ENCODE measurements at places on chromosomes 2 and 18. TPM values are rescaled to one million over a fixed set of nuclear protein-coding genes. Genes with fewer than 3 reads are reported as not detected.
A peak's percentile ranks its signal among the peaks of the same experiment; 100 is the strongest.

CNDP1 gene
- not detected for total RNA-seq

- DNase-seq, result no peak
These were observed 90.2 kb downstream of the NCK2 start for GRCh38 chr2:105834931-105835330.

DNA sequence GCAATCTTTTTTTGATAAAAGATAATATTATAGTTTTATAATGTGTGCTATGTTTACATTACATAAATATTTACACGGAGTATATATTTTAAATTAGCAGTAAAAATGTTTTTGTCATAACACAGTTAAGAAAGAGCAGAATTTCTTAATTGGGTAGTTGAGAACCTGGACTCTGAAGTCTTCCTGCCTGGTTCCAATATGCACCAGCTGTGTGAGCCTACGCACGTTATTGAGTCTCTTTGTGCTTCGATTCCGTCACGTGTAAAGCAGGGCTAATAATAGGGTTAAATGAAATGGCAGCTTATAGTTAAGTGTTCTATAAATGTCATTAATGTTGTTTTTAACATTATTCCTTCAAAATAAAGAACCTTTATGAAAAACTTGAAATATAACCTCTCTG, 1.2 kb upstream of the CCDC88A start:
- DNase-seq, result no peak

- DNase-seq, result no peak
These were observed 243.4 kb downstream of the IKZF2 start for GRCh38 chr2:212908031-212908430.

DNA sequence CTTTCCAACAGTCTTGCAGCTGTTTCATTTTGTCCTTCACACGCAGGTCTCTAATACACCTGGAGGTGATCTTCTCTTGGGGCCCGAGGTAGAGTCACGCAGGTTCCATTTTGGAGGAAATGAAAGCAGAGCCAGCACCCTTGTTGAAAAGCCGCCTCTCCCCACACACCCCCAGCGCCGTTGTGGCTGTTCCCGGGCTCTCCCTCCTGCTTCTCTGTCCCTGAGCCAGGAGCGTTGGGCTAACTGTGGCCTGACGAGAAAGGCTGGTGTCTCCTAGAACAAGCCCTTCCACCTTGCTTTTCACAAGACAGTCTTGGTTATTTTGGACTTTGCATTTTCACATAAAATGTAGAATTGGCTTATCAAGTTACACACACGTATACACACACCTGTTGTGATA, 16.3 kb downstream of the SNED1 start:
- no peak for DNase-seq

PROKR1 gene
- total RNA-seq, result not detected

- DNase-seq, result no peak
These were observed 52.2 kb upstream of the TSPYL6 start for GRCh38 chr2:54308186-54308585.

GALNT14 gene
- total RNA-seq, result 6.3 TPM

IL36A gene
- total RNA-seq, result not detected

- DNase-seq, result no peak
These were observed 552.4 kb upstream of the CDH2 start for GRCh38 chr18:28729321-28729720.

CNGA3 gene
- not detected for total RNA-seq

LIMS3 gene
- 0.26 TPM for total RNA-seq

ADGRF3 gene
- not detected for total RNA-seq

C1QL2 gene
- not detected for total RNA-seq

DNA sequence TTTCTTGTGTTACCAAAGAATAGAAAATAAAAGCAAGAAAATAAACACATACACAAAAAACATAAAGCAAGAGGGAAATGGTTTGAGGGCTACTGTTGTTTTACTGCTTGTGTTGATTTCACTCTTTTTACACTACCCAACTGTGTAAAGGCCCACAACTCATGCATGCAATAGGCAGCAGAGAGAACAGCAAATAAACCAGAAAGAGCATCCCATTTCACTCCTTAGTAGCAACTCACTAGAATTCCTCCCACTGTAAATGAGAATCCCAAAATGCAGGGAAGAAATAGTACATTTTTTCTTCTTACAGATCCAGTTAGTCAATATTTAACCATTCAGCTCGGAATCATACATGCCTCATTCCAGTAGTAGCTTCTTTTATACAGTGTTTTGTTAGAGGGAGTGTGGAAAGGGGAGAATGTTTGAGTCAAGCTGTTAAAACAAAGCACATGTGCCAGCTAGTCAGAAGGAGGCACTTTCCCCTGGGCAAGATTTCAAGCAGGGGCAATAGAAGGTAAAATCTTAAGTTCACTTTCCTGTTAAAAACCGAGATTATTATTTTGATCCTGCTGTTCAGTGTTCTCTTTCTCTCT, 147.2 kb upstream of the FAM98A start:
- DNase-seq, result no peak

- DNase-seq, result peak; percentile 31
These were observed 71.3 kb upstream of the TXNDC2 start for GRCh38 chr18:9814431-9814830.

DNA sequence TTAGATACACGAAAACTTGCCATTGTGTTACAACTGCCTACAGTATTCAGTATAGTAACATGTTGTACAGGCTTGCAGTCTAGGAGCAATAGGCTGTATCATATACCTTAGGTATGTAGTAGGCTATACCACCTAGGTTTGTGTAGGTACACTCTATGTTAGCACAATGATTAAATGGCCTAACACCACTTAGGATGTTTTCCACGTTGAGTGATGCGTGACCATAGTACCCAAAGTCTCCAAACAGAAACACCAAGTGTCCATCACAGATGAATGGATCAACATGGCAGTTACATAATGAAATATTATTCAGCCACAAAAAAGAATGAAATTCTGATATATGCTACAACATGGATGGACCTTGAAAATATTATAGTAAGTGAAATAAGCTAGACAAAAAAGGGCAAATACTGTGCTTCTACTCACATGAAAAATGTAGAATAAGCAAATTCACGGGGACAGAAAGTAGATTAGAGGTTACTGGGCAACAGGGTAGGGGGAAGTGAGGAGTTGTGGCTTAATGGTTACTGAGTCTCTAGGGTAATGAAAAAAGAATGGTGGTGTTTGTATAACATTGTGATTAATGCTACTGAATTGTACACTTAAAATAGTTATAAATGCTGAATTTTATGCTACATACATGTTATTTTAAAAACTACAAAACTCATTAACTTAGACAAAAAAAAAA, 62.6 kb downstream of the TMEM131 start:
- DNase-seq, result no peak

AKAIN1 gene
- not detected for total RNA-seq

LYPD1 gene
- total RNA-seq, result not detected

DNA sequence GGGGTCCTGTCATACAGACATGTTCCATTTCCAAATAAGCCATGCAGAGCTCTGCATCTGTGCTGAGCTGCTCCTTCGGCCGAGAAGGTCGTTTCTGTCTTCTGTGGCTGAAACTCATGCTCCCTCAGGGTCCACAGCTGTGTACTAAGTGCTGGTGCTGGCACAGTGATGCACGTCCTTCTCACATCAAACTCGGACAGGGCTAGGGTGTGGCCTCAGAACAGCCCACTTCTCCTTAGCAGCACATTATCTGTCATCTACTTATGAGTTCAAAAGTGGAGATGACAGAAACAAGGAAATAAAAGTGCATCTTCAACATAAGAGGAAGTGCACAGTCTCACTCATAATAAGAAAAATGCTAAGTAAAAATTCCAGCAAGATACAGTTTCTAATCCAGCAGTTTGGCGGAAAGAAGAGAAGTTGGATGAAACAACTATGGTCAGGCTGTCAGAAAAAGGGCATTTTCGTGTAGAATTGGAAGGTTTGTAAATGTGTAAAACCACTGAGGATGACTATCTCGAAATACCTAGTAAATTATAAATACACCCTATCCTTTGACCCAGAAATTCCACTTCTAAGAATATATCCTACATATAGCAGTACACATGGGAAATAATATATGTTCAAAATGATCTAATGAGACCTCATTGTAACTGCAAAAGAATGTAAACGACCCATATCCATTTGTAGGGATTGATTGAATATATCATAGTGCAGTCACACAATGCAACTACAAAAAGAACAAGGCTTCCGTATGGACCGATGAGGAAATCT, 53.7 kb upstream of the APCDD1 start:
- DNase-seq, result no peak

CPLX4 gene
- not detected for total RNA-seq

GRCh38 chr2:188892636-188893035, 81.5 kb upstream of the COL3A1 start:
- DNase-seq, result no peak

LGALSL gene
- 4.5 TPM for total RNA-seq

DNA sequence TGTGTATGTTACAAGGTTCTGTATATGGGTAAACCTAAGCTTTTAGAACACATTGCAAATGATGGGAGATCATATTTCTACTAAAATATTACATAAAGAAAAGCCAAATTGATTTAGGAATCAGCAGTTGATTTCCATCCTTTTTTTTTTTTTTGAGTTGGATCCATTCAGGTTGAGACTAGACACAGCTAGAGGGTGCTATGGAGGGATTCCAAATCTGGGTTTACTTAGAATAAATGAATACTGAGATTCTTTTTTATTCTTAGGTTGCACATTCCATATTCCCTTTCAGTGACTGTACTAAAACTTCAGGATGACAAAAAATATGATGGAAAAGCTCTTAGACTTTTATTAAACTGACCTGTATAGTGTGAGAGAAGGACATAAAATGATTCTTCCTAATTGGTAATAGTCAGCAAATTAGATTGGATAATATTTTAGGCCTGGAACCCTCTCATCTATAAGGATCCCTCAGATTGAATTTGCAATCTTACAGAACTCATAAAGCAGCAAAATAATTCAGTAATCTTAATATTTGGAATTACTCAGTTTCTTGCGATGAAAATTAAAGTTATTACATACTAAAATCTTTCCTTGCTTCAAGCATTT, 183.3 kb upstream of the SESTD1 start:
- DNase-seq, result no peak

ABCG8 gene
- not detected for total RNA-seq

- no peak for DNase-seq
These were observed 40.7 kb upstream of the TAF1B start for GRCh38 chr2:9802576-9802993.

GRCh38 chr18:77062518-77063003, 70.0 kb downstream of the MBP start:
- no peak for DNase-seq

DTNA gene
- total RNA-seq, result 0.22 TPM

DNA sequence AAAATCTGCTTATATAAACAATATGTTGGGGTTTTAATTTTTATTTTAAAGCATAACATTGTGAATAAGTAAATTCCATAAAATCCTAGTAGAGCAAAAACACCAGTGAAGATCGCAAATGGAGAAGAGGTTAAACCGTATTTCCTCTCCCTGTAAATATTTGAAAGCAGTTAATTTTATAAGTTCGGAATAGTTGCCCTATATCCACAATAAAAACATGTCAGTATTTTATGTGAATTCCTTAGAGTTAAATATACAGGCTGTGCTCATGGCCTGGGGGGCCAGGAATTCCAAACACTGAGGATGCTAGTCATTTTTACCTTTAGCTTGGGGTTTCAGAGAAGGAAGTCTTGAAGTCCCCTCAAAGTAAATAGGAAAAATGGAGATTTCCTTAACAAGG, 135.0 kb downstream of the FIGN start:
- DNase-seq, result no peak

GRCh38 chr2:145075454-145076062, 555.6 kb upstream of the ZEB2 start:
- no peak for DNase-seq

GRCh38 chr2:237122214-237122666, 36.6 kb downstream of the COPS8 start:
- peak; percentile 86 for DNase-seq

IL1RL1 gene
- not detected for total RNA-seq

DNA sequence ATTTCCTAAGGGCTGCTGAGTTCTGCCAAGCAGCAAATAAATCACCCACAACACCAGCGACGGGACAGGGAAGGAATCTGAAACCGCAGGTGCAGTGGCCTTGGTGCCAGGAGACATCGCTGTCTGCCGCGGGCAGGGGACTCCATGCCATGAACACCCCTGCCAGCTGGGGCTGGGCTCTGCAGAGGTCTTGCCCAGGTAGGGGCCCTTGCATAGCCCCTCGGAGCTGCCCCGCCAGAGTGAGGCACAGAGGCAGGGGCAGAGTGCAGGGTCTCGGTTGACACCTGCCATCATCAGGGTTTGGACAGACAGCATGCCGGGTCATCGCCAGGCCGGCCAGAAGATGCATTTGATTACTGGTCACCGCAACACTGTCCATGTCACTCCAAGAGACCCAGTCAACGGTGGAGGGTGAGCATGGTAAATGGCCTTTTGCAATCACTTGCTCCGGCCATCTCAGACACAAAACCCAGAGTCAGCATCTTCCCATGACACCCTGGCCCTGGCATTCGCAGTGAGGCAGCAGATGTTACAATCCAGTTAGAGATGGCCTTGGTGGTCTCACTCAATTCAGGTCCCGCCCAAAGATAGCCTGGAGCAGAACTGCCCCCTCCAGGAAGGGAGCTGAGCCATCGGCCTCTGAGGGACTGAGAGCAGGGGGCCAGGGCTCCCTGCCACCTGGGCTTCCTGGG, 255.4 kb downstream of the NDUFA10 start:
- no peak for DNase-seq

MERTK gene
- total RNA-seq, result 0.23 TPM

- no peak for DNase-seq
These were observed 606 bp upstream of the TOGARAM2 start for GRCh38 chr2:28980368-28981015.

- DNase-seq, result peak; percentile 2
These were observed 95.6 kb upstream of the ACVR1 start for GRCh38 chr2:157971702-157972101.

DNA sequence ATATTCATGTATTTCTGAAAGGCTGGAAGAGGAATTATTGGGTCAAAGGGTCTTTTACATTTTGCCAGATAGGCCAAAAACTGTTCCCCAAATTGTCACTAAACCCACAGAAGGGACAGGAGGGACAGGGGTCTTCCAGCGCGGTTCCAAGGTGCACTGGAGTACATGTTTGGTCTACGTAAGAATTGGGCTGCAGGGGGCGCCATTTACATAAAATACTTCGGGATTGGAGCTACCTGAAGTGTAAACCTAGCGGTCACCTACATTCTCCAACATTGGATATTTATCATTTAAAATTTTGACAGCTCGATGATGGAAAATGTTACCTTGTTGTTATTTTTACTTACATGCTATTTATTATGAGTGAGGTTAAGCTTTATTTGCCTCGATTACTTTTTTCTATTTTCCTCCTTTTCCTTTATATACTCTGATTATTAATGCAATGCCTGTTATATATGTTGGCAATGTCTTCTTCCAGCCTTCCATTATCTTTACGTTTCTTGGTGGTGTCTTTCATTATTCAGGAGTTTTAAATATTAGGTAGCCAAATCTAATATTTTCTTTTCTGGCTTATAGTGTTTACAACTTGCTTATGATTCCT, 43.0 kb upstream of the RAB6C start:
- DNase-seq, result no peak

CNRIP1 gene
- total RNA-seq, result 28.5 TPM

CDH19 gene
- total RNA-seq, result not detected

- DNase-seq, result peak; percentile 40
These were observed 20.2 kb upstream of the DARS1 start for GRCh38 chr2:136005462-136006196.

OTOS gene
- not detected for total RNA-seq

All from MG63 (cell line).